ENCODE measurements at places on chromosomes 16 and 17.

GRCh38 chr17:65495122-65496055 lies 66.1 kb downstream of the AXIN2 start:
- DNase-seq = no peak

DNA sequence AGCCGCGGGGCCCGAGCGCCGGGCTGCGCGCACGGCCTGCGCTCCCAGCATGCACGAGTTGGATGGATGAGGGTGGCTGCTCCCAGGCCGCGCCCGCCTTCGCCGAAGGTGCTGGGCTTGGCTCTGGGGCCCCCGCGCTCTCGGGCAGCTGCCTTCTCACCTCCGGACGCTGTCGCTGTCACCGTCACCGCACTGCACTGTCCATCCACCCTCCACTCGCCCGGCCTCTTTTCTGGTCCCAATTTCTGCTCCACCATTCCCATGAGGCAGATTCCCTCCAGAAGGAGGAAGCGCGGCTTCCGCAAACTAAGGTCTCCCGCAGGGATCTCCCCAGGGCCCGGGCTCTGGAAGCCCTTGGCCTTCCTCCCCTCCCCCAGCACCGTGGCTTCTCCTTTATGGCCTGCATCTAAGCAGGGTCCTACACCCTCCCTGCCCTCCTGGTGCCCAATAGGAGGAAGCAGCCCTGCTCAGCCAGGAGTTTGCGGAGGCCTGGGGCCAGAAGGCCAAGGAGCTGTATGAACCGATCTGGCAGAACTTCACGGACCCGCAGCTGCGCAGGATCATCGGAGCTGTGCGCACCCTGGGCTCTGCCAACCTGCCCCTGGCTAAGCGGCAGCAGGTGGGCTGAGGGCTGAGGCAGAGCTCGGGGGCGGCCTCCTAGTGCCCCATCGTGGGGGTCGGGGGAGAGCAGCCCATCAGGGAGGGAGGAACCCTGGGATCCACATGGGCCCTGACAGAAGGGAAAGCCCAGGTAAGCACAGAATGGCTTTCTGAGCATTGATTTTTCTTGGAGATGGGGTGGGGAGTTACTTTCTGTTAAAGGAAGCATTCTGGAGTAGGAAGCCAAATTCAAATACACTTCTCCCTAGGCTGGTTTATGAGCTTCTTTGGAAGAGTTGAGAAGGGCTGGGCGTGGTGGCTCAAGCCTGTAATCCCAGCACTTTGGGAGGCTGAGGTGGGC lies 899 bp downstream of the ACE start:
- no peak for DNase-seq

GRCh38 chr16:31352376-31353115 lies 2.4 kb upstream of the ITGAX start:
- no peak for DNase-seq

DNA sequence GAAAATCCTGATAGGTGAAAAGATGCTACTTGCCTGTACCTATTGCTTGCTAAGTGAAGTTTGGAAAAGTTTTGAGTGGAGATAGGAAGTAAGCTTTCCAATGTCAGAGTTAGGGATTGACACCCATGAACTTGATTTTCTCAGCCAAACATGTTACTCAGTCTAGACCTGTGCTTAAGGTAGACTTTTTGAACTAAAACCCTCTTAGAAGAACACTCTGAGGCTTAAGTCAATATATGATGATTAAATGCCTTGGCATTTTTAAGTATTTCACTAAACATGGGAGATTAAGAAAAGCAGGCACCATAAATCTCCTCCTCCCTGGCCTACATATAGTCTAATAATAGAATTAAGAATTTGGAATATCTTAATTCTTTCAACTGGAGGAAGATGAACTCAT lies 785.6 kb upstream of the SOX9 start:
- no peak for DNase-seq

DNA sequence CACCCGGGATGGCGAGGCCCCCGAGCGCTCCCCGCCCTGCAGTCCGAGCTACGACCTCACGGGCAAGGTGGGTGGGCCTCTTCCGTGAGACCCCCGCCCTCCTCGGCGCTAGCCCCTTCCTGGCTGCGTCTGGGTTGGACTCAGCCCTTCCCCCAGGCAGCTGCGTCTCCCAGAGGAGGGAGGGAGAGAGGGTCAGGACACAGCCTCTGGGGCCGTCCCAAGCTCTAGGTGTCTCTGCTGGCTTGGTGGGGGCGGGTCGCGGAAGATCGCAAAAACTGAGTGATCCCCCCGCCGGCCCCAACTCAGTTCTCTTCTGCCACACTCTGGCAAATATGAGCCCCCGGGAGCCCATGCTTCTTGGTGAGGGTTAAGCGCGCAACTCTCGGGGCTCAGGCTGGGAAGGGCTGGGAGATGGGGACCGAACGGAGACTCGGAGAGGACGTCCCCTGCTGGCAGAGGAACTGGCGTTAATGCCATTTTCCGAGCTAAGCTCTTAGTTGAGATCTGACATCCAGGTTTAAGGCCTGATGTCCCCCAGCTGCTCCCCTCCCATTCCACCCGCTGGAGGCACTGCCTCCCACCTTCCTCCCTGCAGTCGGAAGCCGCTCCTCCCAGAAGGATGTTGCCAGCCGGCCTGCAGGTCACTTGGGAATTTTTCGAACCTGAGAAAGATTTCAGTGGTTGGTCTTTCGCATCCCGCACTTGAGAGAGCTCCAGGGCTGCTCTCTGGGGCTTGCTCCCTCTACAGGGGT lies 419 bp downstream of the RAB37 start:
- no peak for DNase-seq

GRCh38 chr17:13027246-13027645 lies 9.4 kb upstream of the ELAC2 start:
- no peak for DNase-seq

- DNase-seq = no peak
Measured at GRCh38 chr16:31488468-31489297, 5.8 kb downstream of the SLC5A2 start.

DNA sequence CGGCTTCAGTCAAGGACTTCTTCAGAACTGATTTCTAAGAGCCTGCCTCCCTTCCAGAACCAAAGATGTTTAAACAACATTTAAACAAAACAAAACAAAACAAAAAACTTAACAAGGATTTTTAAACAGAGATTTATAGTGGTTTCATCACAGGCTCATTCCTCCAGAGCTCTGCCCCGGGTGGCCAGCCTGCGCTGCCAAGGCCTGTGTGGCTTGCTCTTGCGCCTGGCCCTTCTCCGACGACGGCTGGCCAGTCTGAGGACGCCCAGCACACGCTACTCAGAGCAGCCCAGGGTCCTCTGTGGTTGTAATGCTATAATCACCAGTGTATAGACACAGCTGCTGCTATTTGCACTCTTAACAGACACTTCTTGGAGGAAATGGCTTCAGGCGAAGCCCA lies 307.2 kb upstream of the MYOCD start:
- no peak for DNase-seq

- DNase-seq = no peak
Measured at GRCh38 chr16:83653785-83654184, 154.0 kb upstream of the HSBP1 start.

DNA sequence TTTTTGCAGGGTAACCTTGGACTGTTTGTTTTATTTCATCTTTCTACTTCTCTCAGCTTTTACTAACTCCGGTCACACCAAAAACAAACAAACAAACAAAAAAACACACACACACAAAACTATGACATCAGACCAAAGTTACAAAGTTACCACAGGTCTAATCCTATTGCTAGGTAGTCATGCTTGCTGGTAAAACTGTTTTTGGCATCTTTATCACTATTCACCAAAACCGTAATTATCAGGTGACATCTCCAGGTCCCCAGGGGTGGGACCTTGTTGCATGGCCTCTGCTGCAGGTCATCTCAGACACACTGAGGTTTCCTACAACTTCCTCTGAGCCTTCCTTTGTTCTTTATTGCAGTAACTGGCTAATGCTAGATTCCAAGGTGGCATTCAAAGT lies 162.3 kb downstream of the ABCA8 start:
- DNase-seq = no peak

DNA sequence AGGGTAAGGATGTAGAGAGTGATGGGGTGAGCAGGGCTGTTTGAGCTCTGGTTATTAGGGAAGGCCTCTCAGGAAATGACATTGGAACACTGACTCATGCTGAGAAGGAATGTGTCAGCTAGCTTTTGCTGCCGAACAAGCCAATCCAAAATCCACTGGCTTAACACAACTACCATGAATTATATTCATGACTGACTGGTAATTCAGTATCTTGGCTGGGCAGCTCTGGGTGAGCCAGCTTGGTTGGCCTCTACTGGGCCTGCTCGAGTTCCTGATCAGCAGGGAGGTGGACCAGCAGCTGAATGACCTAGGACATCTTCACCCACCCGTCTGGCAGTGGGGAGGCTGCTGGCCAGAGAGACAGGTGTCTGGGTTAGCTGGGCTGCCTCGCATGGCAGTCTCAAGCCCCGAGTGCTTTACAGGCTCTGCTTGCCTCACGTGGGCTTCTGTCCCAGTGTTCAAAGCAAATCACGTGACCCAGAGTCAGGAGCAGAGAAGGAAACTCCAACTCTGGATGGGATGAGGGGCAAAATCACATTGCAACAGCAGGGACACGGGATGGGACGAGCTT lies 209.4 kb downstream of the KATNIP start:
- DNase-seq = no peak

GRCh38 chr17:42438600-42439567 lies 15.8 kb upstream of the CAVIN1 start:
- DNase-seq = no peak
